Activated T-cell treated with anti-CD3 and anti-CD28 coated beads, Interleukin-2, amount 50 U/mL, for 4 hours (primary cell): ENCODE measurements at places on chromosomes 2 and 18. TPM values are rescaled to one million over a fixed set of nuclear protein-coding genes. Genes with fewer than 3 reads are reported as not detected.

DNA sequence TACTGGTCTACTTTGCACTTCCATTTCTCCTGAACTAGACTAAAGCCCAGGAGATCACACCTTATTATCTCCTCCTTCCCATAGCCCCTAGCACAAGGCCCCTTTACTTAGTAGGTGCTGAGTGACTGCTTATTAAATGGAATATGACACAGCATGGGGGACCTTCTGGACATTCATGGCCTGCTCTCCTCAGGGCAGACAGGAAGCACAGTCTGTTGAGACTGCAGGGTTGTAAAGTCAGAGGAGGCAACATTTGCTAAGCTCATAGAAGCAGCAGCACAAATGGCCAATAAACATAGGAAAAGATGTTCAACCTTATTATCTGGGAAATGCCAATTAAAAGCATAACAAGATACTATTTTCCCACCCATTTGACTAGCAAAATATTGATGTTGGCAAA is 75.3 kb downstream of the DNMT3A start:
- no peak for DNase-seq

GRCh38 chr2:54422072-54422581 is 34.0 kb upstream of the SPTBN1 start:
- DNase-seq = no peak

DNA sequence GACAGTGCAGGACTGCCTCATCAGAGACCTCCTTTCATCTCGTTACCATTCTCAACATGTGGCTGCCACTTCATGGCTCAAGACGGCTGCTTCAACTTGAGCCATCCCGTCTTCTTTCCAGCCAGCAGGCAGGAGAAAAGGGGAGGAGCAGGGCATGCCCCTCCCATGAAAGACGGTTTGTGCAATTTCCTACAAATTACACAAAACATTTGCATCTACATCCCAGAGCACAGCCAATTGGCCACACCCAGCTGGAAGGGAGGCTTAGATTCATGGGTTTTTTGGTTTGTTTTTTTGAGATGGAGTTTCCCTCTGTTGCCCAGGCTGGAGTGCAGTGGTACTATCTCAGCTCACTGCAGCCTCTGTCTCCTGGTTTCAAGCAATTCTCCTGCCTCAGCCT is 11.8 kb downstream of the UCN start:
- no peak for DNase-seq

GRCh38 chr2:99414566-99414965 is 75.3 kb downstream of the REV1 start:
- no peak for DNase-seq

DNA sequence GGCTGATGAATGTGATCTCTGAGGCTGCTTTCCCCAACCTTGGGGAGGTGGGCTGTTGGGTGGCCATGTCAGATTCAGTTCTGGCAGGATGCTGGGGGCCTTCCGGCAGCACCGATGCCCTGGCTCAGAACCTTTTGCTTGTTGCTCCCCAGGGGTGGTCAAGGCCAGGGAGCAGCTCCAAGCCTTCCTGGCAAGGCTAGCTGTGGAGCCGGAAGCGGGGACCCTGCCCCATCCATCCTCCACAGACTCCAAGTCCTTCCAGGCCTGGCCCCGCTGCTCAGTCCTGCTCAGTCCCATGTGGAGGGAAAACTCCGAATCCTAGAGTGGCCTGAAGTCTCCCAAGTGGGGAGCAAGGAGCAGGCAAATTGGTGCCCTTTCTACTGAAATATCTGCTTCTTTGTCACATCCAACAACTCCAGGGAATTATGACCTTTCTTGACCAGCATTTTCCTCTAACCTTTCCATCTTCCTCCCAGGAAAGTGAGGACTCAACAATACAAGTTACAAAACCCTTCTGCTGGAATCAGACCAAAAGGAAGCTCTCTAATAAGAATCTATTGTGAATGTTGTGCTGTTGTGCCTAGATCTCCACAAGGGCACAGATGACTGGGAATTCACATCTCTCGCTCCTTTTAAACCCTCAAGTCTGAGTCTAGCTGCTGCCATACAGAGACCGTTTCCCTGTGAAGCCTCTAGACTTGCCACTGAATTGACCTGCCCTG is 134.0 kb downstream of the MCFD2 start:
- no peak for DNase-seq

GRCh38 chr18:634551-635045 is 22.9 kb upstream of the TYMS start:
- DNase-seq = no peak

GRCh38 chr2:223712642-223713041 is 110.5 kb upstream of the SCG2 start:
- no peak for DNase-seq

Gene PLEKHM3
- 5.4 TPM for total RNA-seq

Gene TMEM169
- total RNA-seq = 0.27 TPM

Gene SERPINB13
- not detected for total RNA-seq

Gene ACVR2A
- total RNA-seq = 6.7 TPM

Gene MOGAT1
- total RNA-seq = not detected

Gene ITGB1BP1
- 119 TPM for total RNA-seq
